ENCODE measurements at places on chromosomes 13 and 19.

DNA sequence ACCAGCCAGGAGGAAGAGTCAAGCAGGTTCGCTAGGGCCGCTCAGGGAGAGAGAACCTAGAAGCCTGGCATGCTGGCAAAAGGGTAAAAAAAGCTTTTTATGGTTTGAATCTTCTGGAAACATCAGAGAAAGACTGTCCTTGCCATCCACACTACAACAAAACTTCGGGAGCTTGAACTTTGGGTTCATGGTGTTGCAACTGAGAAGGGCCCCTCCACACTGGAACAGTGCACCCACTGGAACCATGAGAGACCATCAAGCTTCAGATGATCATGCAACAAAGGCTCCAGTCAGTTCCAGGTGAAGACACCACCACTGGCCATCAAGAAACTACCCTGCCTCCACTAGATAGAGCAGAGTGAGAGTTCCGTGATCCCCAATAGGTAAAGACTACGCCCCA, 170.1 kb downstream of the RGCC start:
- DNase-seq, result no peak

DNA sequence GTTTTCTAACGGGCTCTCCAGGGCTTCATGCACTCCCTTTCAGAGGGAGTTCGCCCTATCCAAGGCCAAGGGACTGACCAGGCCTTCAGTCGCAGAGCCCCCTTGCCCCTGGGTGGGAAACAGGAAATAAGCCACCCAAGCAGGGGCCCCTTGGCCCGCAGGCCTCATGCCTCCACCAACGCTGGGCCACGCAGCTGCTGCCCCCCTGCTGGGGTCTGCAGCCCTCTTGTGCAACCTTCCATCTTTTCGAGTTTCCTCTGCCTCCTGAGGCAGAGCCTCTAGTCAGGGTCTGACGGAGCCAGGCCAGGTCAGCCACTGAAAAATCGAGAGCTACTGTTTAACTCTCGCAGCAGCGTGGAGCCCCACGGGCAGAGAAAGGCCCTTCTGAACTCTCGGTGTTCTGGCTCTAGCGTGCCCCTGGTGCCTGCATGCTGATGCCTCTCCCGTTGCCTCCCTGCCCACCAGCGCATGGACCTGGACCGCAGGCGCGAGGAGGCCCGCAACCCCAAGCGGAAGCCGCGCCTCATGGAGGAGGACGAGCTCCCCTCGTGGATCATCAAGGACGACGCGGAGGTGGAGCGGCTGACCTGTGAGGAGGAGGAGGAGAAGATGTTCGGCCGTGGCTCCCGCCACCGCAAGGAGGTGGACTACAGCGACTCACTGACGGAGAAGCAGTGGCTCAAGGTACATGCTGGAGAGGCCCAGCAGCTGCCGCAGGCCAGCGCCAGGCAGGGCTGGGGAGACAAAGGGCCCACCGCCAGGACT, 54.6 kb upstream of the LDLR start:
- DNase-seq, result no peak

GRCh38 chr13:22736084-22736767, 444.6 kb upstream of the SGCG start:
- DNase-seq, result no peak

DNA sequence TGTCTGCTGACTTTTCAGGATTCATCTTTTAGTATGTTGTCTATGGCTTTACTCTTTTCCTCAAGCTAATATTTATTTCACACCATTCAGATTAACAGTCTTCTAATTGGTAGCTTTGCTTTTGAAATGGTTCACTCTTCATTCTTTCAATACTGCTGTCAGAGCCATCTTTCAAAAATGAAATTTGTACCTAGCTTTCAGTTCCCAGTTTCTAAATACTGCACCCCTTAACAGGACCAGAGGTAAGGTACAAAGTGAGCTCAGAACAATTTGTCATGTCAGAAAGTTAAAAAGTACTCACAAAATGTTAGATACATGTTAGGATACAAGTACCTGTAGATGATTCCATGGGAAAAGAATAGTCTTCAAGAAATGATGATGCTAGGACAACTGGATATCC, 83.0 kb downstream of the FNDC3A start:
- no peak for DNase-seq

DNA sequence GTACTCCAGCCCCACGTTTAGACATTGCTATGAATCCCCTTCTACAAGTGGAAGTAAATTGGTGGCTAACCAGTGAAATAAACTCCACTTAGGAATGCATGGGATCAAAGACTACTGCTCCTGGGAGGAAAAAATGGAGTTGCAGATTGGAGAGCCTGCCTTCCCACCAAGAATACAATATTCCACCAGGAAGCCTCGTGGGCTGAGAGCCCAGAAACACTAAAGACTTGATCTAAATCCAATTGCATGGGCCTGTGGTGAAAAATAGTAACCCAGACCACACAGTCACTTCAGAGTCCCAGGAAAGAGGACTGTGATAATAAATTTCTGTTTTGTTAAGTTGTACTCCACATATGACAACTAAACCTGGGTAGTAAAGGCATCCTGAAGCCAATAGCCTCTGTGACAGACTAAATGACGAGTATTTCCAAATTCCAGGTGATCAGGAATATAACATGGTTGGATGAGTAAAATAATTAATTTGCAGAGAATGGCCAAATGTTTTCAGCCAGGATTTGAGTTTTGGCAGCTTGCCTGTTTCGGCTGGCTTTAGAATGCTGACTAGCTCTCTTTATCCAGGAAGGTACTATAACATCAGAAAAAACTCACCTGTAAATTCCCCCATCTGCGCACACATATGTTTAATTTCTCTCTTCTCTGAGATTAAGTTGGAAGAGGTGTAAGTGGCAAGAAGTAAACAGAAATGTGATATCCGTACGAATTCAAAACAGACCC, 480.3 kb downstream of the LIG4 start:
- DNase-seq, result no peak

- DNase-seq, result no peak
These were observed 31.6 kb upstream of the USP12 start for GRCh38 chr13:27203186-27203585.

- no peak for DNase-seq
These were observed 6.7 kb upstream of the TRIM28 start for GRCh38 chr19:58536852-58537798.

- no peak for DNase-seq
These were observed 75.1 kb downstream of the C13orf42 start for GRCh38 chr13:51035978-51036377.

DNA sequence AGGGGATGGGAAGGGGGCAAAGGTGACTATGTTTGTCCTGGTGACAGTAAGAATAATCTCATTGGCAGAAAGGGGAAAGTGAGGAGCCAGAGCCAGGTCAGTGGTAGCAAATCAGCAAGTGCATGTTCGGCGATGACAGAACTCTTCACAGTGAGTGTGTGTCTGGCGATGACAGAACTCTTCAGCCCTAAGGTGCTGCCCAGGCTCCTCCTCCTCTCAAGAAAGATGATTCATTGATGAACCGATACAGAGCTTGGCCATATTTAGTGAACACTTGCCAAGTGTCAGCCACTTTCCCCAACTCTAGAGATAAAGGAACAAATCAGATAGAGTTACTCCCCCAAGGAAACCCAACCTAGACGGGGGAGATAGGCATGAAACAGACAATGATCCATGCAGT, 199.3 kb upstream of the UBL3 start:
- no peak for DNase-seq

- no peak for DNase-seq
These were observed 28.8 kb upstream of the TUBGCP3 start for GRCh38 chr13:112616586-112617362.

DNA sequence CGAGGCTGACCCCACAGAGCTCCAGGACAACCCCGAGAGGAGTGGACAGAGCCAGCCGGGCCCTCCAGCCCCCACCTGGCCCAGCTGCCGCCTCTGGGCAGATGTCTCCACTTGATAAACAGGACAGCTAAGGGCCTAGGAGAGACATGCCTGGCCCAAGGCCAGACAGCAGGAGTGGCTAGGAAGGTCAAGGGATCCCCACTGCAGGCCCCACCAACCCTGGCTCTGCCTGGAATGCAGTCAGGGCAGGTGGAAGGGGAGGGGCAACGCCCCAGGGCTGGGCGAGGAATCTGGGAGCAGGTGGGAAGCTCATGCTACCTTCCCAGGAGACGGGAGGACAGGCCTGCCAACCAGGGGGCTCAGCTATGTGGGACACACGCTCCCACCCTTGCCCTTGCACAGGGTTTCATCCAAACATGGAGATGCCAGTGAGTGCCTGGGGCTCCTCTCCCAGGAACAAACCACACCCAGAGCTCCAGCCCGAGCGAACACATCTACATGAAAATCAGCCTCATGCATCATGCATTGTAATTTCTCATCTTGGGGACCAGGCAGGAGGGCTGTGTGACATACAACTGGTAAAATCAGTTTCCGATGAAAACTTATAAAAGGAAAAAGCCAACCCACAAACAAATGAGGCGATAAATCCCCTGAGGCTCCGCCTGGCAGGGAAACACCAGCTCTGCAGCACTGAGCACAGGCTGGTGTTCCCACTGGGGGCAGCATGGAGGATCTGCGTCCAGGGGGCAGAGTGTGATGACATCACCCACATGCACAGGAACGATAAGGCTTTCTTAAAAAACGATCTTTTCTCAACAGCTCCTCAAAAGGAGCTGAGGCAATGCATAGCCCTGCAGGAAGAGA, 25.0 kb downstream of the SH3GL1 start:
- DNase-seq, result no peak

DNA sequence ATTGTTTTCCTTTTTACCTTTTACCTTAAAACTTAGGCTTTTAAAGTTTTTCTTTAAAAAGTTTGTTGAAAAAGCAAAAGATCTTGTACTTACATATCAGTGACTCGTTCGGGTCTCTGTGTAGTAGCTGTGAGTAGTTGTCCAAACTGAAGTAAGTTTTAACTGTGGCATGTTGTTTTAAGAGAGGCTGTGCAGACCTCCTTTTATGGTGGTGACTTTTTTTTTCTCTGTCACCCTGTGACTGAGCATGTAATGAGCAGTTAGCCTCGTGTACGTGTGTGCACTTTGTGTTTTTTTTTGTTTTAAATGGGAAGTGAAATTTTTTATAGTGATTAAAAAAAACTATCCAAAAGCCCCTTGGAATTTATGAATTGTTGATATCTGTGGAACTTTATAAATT, at the start of gene GPR183:
TSS of gene GPR183 (minus strand) at position 153 of the 400 bp plus-strand sequence. CDS start 11,254 bp downstream, outside the sequence.
- no peak for DNase-seq

- no peak for DNase-seq
These were observed 16.2 kb downstream of the CERS1 start for GRCh38 chr19:18879579-18880373.

GRCh38 chr13:73938372-73939070, 195.7 kb downstream of the KLF12 start:
- DNase-seq, result peak; percentile 56

- no peak for DNase-seq
These were observed at the start of gene SLC5A5 for GRCh38 chr19:17871878-17872250. Gene SLC5A5, plus strand, starts transcription at chr19:17871945. Its CDS starts 375 bp downstream, at chr19:17872320.

DNA sequence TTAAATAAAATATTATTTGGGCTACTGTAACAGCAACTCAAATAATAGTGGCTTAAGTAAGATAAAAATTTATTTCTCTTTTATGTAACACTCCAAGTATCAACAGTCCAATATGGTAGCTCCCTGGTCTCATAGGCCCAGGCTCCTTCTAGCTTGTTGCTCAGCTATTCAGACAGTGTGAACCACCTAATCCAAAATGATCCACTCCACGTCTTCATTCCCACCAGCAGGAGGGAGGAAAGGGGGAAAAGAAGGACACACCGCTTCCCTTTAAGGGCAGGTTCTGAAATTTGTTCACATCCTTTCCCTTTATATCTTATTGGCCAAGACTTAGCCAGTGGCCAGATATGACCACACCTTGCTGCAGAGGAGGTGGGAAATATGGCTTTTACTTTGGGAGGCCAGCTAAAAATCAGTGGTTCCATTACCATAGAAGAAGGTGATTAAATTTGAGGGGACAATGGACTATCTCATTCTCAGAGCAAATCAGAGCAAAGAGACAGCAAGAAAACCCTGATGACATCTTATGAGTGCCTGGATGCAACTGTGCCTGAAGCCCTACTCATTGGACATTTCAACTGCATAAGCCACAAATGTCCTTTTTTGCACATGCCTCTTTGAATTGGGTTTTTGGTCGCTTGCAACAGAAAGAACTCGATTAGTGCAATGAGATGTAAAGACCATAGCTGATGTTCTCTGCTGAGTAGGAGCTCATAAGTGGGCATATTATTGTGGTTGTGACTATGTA, 7.0 kb upstream of the EPOR start:
- no peak for DNase-seq
